CD4-positive, alpha-beta memory T cell (primary cell): ENCODE measurements at places on chromosomes 16 and 17.

- DNase-seq: no peak
Observed at GRCh38 chr16:12197812-12198211, 221.3 kb downstream of the SNX29 start.

DNA sequence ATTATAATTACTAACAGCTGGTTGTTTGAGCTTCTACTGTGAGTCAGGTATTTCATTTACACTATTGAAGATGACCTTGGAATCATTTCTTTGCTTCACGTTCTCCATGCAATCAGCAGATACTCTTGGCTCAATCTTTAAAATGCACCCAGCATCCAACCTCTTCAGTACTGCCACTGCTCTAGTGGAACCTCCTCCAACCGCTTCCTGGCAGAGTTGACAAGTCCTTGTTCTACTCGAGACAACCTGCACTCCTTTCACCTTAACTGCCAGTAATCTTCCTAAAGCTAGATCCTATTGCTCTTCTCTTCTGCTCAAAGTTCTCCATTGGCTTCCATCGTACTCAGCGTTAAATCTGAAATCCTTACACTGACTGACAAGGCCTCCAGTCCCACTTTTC lies 86.5 kb downstream of the SYCE1L start:
- DNase-seq: no peak

- DNase-seq: no peak
Observed at GRCh38 chr16:29899516-29900101, at the start of gene SEZ6L2. Gene SEZ6L2 (minus strand): TSS chr16:29899550. CDS start chr16:29899019, 531 bp downstream.

GRCh38 chr17:81459864-81460263 lies 52.7 kb downstream of the ACTG1 start:
- DNase-seq: peak; percentile 13

DNA sequence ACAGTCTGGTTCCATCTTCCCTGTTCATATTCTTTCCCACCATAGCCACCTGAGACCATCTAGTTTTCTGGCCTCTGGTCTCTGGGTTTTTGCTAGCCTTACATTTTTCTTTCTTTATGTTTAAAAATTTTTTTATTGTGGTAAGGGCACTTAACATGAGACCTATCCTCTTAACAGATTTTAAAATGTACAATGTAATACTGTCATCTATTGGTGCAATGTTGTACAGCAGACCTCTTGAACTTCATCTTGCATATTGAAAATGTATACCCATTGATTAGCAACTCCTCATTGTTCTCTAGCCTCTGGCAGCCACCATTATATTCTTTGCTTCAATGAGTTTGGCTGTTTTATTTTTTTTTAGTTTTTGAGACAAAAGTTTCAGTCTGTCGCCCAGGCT lies 39.2 kb downstream of the ITGAM start:
- DNase-seq: no peak

- DNase-seq: no peak
Observed at GRCh38 chr17:69428252-69428980, 13.9 kb downstream of the MAP2K6 start.

DNA sequence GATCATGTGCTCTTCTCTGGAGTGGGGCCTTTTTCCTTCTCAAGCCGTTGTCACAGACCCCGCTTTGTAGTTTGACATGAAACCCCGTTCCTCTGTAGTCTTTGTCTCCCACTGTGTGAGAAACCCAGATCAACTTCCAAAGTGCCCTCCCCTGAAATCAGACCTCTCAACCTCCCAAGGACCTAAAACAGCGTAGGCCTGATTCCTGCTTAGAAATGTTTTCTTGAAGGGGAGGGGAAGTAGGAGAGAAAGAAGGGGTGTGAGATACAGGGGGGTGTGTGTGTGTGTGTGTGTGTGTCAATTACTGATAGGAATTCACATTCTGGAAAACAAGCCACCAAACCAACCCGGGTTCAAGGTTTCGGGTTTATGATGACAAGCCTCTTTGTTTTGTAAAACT lies 1.4 kb downstream of the UBE2O start:
- no peak for DNase-seq

DNA sequence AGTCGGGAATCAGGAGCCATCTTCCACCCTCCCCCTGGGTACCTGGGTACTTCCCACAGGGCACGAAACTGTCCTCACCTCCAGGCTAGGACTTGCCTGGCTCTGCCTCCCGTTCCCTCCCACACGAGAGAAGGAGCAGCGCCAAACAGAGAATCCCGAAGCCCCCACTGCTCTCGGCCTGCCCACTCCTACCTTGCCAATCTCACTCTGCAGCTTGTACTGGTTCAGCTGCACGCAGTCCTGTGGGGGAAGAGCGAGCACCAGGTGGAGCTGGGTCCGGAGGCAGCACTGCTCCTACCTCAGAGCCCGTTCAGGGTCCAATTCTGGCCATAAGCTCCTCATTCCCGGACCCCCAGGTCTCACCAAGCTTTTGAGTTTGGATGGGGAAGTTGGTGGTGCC lies 8.7 kb downstream of the CAMKK1 start:
- DNase-seq: no peak

DNA sequence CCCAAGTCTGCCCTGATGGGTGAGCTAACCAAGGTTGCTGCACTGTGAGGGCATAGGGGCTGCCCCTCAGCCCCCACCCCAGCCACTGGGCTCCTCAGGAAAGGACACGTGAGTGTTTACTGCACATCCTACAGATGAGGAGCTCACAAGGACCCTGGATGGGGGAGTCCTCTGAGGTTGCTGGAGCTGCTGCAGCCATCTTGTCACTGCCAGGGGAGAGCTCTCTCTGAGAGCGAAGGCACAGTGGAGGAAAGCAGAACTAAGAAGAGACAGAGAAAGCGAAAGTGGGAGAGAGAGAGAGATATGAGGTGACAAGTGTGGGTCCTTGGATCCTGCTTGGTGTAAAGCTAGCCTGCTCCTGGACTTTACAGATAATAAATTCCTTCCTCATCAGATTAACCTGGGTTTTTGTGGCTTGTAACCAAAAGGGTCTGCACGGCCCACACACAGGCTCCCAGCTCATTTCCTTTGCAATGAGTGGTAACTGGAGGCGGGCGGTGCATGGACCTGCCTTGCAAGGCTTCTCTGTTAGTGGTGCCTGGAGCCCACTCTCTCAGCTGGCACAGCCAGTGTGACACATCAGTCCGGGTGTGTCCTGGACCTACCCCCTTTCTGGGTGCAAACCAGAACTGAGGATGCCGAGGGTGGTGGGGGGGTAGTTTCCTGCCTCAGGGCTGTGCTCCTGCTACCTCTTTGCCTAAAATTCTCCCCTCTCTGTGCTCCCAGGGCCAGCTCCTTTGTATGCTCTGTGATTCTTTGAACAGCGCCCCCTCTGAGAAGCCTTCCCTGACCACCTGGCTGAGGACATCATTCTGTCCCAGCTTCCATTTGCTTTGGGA lies 14.2 kb downstream of the SNX20 start:
- DNase-seq: peak; percentile 50

DNA sequence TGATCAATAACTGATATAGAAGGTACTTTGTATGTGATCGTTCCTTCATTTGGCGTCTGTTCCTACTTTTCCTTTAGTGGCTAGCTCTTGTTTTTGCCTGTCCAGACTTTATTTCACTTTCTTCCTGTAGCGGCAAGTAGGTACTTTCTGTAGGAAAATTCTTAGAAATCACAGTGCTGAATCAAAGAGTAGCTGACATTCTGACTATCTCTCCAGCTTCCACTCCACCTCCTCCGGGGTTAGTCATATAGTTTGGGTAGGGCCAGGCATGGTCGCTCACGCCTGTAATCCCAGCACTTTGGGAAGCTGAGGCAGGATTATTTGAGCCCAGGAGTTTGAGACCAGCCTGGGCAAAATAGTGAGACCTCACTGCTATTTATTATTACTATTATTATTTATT lies 29.9 kb upstream of the PAFAH1B1 start:
- no peak for DNase-seq

- DNase-seq: no peak
Observed at GRCh38 chr17:80598813-80599545, 54.3 kb downstream of the RPTOR start.

DNA sequence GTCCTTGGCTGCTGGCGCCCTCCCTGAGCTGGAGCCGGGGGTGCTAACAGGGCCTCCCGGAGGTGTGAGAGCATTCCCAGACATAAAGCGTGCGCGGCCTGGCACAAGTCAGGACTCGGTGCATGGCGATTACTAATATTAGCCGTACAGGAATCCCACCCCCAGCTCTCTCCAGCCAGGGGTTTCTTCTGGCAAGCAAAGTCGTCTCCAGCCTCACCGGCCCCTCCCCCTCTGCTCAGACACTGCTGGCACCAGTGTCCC lies 5.0 kb downstream of the CASKIN1 start:
- DNase-seq: no peak

DNA sequence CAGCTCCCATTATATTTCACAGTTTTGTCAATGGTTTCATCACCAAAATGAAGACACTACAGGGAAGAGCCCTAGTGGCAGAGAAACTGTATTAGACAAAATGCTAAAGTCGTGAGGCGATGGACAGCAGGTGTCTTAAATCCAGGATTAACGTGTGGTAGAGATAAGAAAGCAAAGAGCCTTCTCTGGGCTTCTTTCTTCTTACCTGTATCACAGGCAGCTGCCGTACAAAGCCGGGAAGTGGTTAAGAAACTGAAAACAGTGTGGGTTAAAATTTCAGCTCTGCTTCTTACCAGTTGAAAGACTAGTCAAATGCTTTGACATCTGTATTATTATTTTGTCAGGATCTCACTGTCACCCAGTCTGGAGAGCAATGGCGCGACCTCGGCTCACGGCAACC lies 98.2 kb upstream of the NUDT7 start:
- DNase-seq: no peak

DNA sequence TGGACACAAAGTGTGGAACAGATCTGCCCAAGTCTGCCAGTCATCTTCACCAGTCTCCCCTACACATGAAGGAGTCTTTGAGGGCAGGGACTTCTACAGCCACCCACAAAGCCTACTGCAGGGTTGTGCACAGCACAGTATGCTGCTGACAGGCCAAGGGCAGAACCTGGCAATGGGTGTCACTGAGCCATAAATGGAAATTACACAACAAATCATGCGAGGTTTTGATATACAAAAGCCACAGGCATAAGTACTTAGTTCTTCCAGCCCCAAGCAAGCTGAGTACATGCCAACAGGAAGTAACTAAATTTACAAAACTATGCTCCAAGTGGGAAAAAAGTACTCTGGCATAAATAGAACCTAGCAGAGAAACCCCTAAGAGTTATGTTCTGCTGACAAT lies 7.8 kb upstream of the PSMC3IP start:
- no peak for DNase-seq

DNA sequence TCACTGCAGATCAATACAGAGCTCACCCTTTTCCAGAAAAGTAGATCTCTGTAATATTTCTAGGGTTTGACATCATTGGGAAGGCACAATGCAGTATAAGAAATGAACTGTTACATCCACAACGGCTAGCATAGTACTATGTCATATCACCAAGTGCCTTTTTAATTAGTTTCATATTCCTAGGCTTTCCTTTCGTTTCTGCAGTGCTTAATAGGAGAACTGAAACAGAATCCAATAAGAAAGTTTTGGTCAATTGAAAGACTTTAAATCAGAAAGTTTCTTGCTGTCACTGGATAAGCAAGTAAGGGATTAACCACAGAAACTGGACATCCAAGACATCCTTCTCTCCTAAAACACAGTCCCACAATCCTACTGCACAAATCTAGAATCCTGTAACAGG lies 3.5 kb upstream of the RNF43 start:
- DNase-seq: no peak
